Astrocyte (in vitro differentiated cells and primary cell): ENCODE measurements at places on chromosomes 11 and 22. TPM values are rescaled to one million over a fixed set of nuclear protein-coding genes. Genes with fewer than 3 reads are reported as not detected.

TSPAN32 gene
- not detected in 2 replicates for total RNA-seq

KCNA4 gene
- not detected in 2 replicates for total RNA-seq

DNA sequence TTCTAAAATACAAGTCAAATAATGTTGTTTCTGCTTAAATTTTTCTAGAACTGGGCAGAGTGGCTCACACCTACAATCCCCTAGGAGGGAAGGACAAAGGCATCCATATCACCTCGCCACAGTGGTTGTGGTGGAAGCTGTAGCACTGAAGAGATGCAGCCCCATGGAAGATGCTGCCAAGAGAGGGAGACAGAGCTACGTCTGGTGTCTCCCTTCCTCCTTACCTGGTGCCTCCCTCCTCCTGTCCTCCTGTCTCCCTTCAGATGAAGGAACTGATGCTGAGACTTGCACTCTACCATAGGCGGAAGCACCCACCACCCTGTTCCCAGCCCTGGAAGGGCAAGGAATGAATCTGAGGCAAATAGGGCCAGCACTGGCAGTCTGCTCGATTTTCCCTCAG is 22.3 kb downstream of the MMP27 start:
- H3K4me1 ChIP-seq = no peaks in the 10 kb centered on the region
- H3K4me3 ChIP-seq = no peak overlapping the region
- no peaks in the 10 kb centered on the region for H3K36me3 ChIP-seq
- H3K27me3 ChIP-seq = no peaks in the 10 kb centered on the region

- H3K4me3 ChIP-seq = no peak overlapping the region
- peaks cover 35% of the 10 kb centered on the region for H3K36me3 ChIP-seq
- peaks cover 7% of the 10 kb centered on the region for H3K4me1 ChIP-seq
- H3K27me3 ChIP-seq = no peaks in the 10 kb centered on the region
- DNase-seq = no peak
Observed at GRCh38 chr11:46663277-46663940, 37.0 kb downstream of the ARHGAP1 start.

TP53AIP1 gene
- 0.20 TPM in 1 of 2 replicates, not detected in the other for total RNA-seq

GRCh38 chr11:130672911-130673310 is 224.5 kb downstream of the ADAMTS15 start:
- no peaks in the 10 kb centered on the region for H3K27me3 ChIP-seq
- no peak overlapping the region for H3K4me3 ChIP-seq
- peak overlapping the region; percentile 77 for H3K27ac ChIP-seq
- peaks cover 50% of the 10 kb centered on the region for H3K4me1 ChIP-seq

- DNase-seq = no peak
- H3K4me1 ChIP-seq = no peaks in the 10 kb centered on the region
- no peaks in the 10 kb centered on the region for H3K36me3 ChIP-seq
- no peak overlapping the region for H3K4me3 ChIP-seq
- no peak overlapping the region for H3K27ac ChIP-seq
Observed at GRCh38 chr11:16468735-16469453, 112.5 kb upstream of the SOX6 start.

DNA sequence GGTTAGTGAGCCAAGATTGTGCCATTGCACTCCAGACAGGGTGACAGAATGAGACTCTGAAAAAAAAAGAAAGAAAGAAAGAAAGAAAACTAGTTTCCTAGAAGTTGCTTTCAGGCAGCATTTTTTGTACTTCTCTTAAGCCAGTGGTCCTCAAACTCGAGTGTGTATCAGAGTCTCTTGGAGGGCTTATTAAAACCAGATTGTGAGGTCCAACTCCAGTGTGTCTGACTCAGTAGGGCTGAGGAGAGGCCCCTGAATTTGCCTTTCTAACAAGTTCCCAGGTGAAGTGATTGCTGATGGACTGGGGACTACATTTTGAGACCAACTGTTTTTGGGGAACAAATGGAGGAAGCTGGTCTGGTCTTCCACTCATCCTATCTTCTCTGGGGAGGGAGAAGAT is 57.5 kb upstream of the VSTM5 start:
- DNase-seq = no peak
- H3K27ac ChIP-seq = peak overlapping the region; percentile 51

- peaks cover 33% of the 10 kb centered on the region for H3K4me1 ChIP-seq
- peak overlapping the region; percentile 30 for H3K4me3 ChIP-seq
- no peaks in the 10 kb centered on the region for H3K36me3 ChIP-seq
- H3K27me3 ChIP-seq = no peaks in the 10 kb centered on the region
Observed at GRCh38 chr22:46829941-46830715, 67.7 kb downstream of the TBC1D22A start.

GRCh38 chr22:50473855-50474671 is 772 bp downstream of the SBF1 start:
- H3K4me3 ChIP-seq = peak overlapping the region; percentile 63
- H3K27me3 ChIP-seq = no peaks in the 10 kb centered on the region
- peaks cover 36% of the 10 kb centered on the region for H3K4me1 ChIP-seq
- no peaks in the 10 kb centered on the region for H3K36me3 ChIP-seq

DNA sequence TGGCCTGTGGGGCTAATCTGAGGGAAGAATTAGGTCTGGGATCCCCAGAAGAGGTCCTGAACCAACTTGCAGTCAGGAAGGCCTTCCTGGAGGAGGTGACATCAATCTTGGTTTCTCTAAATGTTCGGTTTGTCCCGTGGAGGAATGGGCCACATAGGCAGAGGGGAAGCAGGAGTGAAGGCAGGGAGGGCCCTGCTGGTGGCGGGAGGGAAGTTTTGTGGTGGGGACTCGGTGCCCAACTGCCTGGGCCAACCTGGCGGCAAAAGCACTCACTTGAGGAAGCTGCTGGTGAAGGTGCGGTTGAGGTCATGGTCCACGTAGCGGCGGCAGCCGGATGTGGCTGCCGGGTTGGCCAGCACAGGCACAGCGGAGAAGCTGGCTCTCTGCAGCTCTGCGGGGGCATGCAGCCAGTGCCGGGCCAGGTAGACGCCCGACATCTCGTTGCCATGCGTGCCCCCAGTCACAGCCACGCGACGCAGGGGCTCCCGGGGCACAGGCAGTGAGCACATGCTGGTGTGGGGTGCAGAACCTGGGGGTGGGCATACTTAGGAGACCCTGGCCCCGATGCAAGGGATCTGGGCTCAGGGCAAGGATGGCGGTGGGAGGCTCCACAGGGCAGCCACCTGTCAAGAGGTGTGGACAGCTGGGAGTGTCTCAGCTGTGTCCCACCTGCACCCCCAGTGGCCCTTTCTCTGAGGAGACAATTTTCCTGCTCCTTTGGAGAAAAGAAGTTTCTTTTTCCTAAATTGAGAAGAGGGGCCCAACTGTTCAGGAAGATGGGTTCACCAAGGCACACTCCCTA is 3.8 kb downstream of the ACY3 start:
- DNase-seq = no peak
- H3K27ac ChIP-seq = no peak overlapping the region
- H3K4me1 ChIP-seq = no peaks in the 10 kb centered on the region
- no peaks in the 10 kb centered on the region for H3K36me3 ChIP-seq
- no peaks in the 10 kb centered on the region for H3K27me3 ChIP-seq

GRCh38 chr11:36388071-36388470 is 92.0 kb downstream of the PRR5L start:
- H3K27me3 ChIP-seq = no peaks in the 10 kb centered on the region
- H3K4me1 ChIP-seq = peaks cover 13% of the 10 kb centered on the region
- H3K36me3 ChIP-seq = peaks cover 2% of the 10 kb centered on the region
- no peak for DNase-seq

DNA sequence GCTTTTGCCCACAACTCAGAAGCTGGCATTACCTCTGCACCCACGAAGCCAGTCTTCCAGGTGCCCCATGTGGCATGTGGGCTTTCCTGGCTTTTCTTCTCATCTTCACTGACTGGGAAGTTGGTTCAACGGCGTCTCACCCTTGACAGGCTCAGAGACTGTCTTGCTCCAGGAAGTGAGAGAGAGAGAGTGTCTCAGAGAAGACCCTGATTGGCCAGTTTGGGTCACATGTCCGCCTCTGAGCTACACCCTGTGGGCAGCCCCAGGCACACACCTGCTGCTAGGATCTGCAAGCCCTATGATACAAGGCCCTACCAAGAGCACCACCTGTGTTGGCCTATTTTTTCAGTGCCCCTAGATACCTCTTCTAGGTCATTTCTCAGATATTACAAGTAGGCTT is 39.0 kb downstream of the RTL6 start:
- no peak overlapping the region for H3K27ac ChIP-seq
- peaks cover 5% of the 10 kb centered on the region for H3K27me3 ChIP-seq
- no peaks in the 10 kb centered on the region for H3K36me3 ChIP-seq
- no peak for DNase-seq
- H3K4me3 ChIP-seq = no peak overlapping the region

DNA sequence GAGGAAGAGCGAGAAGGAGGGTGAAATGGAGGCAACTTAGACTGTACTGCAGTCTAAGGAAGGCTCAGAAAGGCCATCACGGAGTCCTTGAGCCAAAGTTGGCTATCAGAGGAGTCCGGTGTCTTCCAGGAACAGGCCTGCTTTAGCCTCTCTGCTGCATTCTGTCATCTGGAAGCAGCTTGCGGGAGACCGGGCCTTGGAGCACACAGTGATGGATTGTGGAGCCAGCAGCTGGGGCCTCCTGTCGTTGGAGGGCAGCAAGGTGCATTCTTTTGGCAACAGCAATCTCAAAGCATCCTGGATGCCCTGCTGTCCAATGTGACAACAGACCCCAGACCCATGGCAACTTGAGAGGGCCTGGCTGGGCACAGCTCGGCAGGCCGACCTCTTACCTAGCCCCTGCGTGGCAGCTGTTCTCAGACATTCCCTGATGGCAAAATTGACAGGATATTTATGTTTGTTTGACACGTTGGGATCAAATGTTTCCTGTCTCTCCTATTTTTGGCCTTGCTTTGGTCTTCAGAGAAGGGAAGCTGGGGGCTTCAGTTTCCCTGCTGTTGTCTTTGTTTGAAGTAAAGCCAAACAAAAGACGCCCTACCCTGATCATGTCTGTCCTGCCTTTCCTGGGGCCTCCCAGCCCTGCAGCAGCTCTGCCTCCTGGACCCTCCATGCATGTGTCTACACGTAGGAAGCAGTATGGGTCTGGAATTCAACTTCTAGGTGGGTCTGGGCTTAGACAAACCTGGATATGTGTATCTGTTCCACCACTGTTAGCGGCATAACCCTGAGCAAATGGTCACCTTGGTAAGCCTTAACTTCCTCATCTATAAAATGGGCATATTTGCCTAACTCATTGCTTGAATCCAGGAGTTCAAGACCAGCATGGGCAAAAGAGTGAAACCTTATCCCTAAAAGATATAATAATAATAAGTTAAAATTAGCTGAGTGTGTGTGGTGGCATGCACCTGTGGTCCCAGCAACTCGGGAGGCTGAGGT is 43.9 kb upstream of the LMO2 start:
- H3K4me1 ChIP-seq = peaks cover 13% of the 10 kb centered on the region
- no peaks in the 10 kb centered on the region for H3K27me3 ChIP-seq
- no peaks in the 10 kb centered on the region for H3K36me3 ChIP-seq
- H3K27ac ChIP-seq = no peak overlapping the region
- no peak overlapping the region for H3K4me3 ChIP-seq

DNA sequence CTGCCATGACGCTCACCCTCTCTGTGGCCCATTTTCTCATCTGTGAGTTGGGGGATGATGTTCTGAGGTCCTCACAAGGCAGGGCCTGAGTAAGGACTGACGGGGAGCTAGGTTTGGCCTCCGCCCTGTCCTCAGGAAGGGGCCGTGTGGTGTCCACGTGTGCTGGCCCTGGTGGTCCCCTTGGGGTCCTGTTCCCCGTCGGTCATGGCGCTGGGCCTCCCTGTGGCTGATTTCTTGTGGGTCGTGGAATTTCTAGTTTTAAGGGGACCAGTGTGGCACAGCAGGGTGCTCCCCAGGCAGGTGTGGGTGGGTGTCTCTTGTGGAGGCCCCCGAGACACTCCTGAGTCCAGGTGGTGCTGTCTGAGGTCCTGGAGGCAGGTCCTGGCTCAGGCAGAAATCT is 5.9 kb downstream of the LINC01488 start:
- no peaks in the 10 kb centered on the region for H3K36me3 ChIP-seq
- no peak for DNase-seq
- no peak overlapping the region for H3K4me3 ChIP-seq
- H3K4me1 ChIP-seq = peaks cover 4% of the 10 kb centered on the region
- H3K27me3 ChIP-seq = peaks cover 3% of the 10 kb centered on the region

DNA sequence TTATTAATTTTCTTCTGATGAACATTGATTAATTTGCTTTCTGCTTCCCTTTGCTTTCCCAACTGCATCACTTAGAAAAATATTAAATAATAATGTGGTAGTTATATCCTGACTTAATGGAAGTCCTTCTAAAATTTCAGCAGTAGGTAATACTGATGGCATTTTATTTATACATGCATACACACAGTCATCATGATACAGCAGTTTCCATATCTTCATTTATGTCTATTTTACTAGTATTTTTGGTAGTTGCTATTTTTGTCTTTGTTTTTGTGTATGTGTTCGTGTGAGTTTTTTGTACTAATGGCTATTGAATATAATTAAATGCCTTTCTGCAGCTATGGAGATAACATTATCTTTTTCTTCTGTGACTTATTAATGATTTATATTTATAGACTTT is 484.7 kb upstream of the CNTN5 start:
- no peaks in the 10 kb centered on the region for H3K27me3 ChIP-seq
- no peak for DNase-seq
- H3K36me3 ChIP-seq = no peaks in the 10 kb centered on the region
- H3K27ac ChIP-seq = no peak overlapping the region

TSSK2 gene
- not detected in 2 replicates for total RNA-seq

GRCh38 chr11:33935005-33935404 is 43.1 kb upstream of the LMO2 start:
- no peak overlapping the region for H3K27ac ChIP-seq
- H3K4me3 ChIP-seq = no peak overlapping the region
- no peaks in the 10 kb centered on the region for H3K36me3 ChIP-seq
- peaks cover 13% of the 10 kb centered on the region for H3K4me1 ChIP-seq

DNA sequence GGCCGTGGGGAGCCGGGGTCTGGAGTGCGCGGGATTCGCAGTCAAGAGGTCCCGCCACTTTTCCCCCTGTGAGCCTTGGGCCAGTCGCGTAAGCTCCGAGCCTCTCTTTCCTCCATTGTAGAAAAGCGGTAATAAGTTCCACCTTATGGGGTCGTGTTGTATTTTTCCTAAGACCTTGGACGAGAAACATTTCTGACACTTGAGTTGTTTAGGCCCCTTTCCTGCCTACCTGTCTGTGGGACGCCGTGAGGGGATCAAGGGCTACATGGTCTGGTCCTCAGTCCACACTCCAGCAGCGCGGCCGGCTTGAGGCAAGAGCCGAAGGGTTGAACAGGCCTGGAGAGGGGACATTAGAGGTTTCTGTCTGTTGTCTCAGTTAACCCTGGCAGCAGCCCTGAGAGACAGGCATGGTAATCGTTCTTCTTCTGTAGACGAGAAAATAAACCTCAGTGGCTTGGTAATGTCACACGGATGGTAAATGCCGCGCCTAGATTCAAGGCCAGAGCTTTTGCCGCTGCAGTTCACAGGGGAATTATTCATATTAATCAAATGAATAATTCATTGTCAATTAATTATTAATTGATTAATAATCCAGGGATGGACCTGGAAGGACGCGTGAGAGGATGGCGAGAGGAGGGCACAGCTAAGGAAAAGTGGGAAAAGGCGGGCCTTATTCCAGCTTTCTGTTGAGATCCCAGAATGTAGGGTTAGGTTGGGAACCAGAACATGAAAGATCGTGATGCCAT is 545 bp downstream of the FEN1 start:
- peaks cover 6% of the 10 kb centered on the region for H3K4me1 ChIP-seq
- H3K27ac ChIP-seq = peak overlapping the region; percentile 100
- peaks cover 18% of the 10 kb centered on the region for H3K36me3 ChIP-seq
- H3K27me3 ChIP-seq = no peaks in the 10 kb centered on the region
- H3K4me3 ChIP-seq = peak overlapping the region; percentile 88

DNA sequence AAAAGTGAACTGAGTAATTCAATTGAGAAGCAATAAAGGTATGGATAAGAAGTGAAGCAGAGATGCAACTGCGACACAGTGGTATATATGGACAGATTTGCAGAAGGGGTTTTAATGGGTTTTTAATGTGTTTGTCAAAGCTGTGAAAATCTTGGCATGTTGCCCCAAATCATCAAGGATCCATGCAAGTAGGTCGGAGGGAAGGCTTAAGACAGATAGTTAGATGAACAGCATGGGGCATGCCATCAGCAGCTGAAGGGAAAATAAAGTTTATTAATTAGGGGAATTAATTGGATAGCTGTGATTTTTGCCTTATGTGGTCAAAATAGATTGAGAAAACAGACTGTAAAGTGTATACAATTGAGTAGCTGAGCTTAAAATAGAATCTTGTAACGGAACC is 840.1 kb downstream of the JRKL start:
- no peaks in the 10 kb centered on the region for H3K4me1 ChIP-seq
- no peaks in the 10 kb centered on the region for H3K27me3 ChIP-seq
